Cortex of kidney (tissue), 1 donor: ENCODE measurements at places on chromosomes 4 and X.

- no peak for DNase-seq
These were observed 595.1 kb downstream of the STPG2 start for GRCh38 chr4:97548186-97548585.

GRCh38 chrX:124475358-124475757, 129.0 kb downstream of the SH2D1A start:
- DNase-seq = no peak

DNA sequence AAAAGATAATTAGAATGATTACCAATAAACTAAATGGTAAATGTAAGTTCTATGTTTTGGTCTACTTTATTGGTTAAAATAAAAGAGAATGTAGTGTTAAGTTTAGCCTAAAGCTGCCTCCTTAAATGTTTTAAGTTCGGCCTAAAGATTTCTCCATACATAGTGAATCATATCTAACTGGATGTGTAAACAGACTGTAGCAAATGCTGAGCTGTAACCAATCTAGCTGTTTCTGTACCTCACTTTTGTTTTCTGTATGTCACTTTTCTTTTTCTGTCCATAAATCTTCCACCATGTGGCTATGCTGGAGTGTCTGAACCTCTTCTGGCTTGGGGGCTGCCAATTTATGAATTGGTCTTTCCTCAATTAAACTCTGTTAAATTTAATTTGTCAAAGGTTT, 121.2 kb downstream of the TBCK start:
- DNase-seq = no peak

GRCh38 chr4:82419451-82419850, 10.8 kb downstream of the HNRNPDL start:
- DNase-seq = no peak

GRCh38 chr4:122534776-122535175, 78.3 kb upstream of the IL2 start:
- DNase-seq = no peak

DNA sequence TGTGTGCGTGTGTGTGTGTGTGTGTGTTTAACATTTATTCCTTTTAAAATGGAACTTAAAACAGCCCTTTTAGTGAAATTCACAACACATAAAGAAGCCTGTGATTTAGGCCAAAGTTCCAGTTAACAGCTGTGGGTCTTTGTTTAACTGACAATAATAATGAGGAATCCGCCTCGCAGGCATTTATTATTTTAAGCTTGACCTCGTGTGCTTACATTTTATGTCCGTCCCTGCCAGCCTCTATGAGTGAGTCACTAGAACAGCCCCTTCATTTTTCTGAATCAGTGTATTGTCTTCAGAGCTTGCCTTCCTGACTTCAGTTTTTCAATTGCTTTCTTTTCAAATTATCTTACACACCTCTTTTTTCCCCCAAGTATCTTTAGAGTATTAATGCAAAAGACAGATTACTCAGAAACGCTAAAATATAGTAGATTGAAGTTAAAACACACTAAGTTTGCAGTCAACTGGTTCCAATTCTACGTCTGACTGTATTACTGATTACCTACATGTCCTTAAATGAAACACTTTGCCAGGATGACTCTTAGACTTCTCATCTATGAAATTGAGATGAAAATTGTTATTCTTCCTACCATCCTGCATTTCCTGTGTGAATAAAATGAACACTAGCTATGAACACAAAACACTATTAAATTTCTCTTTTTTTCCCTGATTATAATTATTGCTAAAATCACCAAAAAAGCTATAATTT, 319.6 kb upstream of the HS3ST1 start:
- no peak for DNase-seq

DNA sequence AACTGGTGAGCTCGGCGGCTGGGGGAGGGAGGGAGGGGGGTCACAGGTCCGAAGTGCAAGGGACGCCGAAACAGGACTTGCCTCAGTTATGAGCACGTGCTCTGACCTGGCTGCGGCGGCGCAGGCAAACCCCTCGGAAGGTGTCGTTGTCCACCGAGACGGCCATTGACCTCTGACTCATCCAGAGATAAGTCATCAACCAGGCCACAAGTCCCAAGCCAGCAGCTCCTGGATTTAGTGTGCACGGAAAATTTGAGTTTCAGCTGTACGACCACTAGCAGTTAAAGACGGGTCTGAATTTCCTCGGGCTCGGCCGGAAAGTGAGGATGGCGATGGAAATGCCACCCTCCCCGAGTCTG, 674 bp downstream of the SH3D19 start:
- DNase-seq = peak; percentile 23

DNA sequence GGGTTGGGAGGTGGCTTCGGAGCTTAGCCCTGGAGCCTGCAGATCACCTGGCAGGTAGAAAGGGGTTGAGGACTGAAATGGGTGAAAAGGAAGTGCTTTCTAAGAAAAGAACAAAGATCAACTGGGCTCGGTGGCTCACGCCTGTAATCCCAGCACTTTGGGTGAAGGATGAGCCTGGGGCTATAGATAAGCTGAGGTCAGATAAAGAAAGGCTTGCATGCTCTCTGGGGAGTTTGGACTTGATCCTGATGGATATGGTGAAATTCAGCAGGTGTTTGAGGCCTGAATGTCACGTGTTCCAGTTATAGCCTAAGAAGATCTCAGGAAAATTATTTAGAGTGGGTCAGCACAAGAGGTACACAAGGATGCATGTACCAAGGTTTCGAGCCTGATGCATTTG, 40.8 kb downstream of the SLC34A2 start:
- DNase-seq = no peak

DNA sequence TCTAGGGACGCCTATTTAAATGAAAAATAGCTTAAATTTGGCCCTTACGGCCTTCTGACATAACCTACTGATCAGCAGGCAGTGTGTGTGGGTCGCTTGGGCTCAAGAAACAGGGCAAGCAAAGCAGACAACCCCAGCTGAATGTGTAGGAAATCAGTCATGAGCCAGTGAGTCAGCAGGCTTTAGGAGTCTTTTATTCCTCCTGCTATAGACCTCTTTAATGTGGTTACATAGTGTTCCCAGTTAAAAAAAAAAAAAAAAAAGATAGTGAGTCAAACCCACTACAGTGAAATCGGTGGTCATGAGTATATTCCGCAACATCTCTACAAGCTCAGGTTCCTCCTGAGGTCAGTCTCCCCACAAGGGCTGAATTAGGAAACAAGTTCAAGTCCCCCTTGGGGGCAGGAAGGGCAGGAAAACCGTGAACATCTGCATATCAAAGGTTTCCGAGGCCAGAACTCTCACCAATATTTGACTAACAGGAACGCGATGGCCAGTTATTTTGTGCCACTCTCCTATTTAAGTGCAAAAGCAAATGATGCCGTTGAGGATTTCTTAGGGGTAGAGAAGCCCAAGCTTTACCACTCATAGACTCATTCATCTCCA, 32.7 kb downstream of the ACSL1 start:
- no peak for DNase-seq

- DNase-seq = no peak
These were observed 103.5 kb downstream of the TNIP2 start for GRCh38 chr4:2652415-2653160.

DNA sequence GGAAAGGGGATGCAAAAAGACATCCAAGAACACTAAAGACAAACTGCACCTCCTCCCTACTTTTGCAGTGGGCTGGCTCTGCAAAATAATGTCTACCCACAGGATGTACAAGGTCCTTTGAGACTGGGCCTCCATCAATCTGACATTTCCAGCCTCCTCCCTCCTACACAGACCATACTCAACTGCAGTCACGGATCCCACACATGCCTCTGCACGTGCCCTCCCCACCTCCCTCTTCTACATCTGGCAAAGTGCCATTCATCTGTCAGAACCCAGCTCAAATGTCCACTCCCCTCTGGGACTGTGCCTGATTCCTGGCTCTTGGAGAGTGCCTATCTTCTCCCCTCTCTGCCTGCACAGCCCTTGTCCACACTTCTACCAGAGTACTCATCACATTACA, 50.3 kb downstream of the CHRDL1 start:
- no peak for DNase-seq

DNA sequence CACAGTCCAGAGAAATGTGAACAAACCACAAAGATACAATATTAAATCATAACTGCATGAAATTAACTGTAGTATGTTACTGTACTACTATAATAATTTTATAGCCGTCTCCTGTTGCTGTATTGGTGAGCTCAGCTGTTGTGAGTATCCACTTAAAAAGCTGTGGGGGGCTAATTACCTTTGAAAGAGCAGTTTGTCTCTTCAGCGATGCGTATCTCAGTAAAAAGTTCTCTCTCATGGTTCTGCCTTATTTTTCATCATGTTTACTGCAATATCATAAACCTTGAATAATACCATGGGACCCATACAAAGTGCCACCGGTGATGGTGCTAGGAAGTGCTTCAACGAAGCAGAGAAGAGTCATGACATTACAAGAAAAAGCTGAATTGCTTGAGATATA, 8.4 kb upstream of the MSMO1 start:
- DNase-seq = no peak

DNA sequence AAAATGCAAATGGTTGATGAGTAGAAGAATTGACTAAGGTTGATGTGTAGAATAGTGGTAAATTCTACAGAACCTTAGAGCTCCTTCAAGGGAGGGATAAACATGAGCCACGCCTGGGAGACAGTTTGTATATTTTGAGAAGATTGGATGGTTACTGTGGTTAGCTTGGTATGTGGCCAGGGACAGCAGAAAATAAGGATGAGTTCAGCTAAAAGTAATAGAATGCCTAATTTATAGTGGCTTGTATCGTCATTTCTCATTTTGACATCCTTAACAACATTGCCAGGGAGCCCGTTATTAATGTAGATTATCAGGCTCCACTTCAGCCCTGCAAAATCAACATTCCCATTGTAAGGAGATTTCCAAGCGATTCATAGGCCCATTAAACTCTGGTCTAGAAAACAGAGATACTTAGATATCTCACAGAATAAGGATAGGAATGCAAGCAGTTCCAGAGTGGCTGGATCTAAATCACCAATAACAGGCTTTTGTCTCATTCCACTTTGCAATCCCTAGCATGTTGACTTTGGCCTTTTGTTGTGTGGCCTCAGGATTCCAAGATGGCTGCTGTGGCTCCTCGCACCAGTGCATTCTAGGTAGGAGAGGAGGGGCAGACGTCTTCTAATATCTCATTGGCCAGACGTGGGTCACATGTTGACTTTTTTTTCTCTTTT, 6.4 kb upstream of the PTTG2 start:
- DNase-seq = no peak

DNA sequence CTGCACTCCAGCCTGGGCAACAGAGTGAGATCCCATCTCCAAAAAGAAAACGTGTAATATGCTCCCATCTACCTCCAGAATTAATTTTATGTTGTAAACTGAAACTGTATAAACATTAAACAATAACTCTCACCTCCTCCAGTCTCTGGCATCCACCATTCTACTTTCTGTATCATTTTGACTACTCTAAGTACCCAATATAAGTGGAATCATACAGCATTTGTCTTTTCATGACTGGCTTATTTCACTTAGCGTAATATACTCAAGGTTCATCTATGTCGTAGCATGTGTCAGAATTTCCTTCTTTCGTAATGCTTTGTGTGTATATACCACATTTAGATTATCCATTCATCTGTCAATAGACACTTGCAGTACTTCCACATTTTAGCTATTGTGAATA, 20.6 kb downstream of the F8 start:
- DNase-seq = no peak

GRCh38 chr4:168842186-168842585, 167.9 kb downstream of the CBR4 start:
- DNase-seq = no peak

DNA sequence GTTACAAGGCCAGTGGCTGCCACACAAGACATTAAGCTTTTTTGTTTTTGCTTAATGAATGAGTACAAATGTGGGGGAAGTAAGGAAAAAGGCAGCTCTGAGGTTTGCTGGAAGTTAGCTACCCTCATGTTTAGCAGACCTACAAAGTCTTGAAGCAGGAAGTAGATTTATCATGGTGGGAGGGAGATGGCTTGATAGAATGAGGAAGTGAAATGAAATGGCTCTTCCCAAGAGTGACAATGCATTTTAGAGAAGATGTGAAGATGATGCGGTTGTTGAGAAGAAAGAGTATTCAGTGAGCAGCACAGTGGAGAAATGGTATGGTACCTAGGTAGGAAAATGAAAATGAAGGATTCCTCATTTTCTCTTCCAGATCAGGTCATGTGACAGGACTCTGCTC, 108.0 kb downstream of the SLIT2 start:
- DNase-seq = no peak

GRCh38 chrX:7996414-7996813, 69.2 kb upstream of the PNPLA4 start:
- DNase-seq = no peak

GRCh38 chr4:72951628-72952027, 117.9 kb downstream of the COX18 start:
- DNase-seq = no peak

- no peak for DNase-seq
These were observed 88.4 kb downstream of the WDFY3 start for GRCh38 chr4:84878090-84878489.

GRCh38 chrX:118459494-118459893, 36.1 kb upstream of the DOCK11 start:
- no peak for DNase-seq

DNA sequence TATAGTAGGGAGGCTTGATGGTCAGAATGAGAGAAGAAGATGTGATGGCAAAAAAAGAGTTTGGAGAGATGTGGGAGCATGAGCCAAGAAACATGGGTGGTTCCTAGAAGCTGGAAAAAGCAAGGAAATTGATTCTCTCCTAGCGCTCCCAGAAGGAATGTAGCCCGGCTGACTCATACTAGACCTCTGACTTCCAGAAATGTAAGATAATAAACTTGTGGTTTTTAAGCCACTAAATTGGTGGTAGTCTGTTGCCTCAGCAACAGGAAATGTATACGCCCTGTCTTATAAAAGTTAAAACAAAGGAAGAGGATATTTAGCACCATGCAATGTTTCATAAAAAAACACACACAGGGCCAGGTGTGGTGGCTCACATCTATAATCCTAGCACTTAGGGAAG, 182.7 kb upstream of the PCDH7 start:
- no peak for DNase-seq

DNA sequence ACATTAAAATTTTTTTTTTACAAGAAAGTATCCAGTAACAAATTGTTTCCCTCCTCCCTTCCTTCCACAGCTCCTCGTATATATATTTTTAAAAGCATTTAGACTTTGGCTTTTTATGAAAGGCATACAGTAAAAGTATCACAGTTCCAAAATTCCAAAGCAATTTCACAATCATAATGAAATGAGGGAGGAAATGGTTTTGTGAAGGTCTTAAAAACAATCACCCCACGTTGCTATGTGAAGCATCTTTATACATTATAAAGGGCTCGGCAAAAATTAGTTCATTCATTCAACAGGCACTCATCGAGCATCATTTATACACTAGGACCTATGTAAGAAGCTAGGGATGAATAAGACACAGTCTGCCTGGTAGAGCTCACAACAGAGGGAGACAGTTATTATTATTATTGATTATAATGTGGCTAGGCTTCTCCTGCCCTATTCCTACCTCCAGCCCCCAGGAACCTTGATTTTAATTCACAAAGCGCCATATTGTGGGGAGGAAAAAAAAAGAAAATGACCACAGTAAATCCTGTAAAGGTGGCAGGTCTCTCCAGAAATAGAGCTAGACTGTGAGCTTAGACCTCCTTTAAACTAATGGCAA, 239.9 kb downstream of the MAML3 start:
- no peak for DNase-seq

GRCh38 chrX:136546371-136546781, 14.4 kb downstream of the VGLL1 start:
- DNase-seq = no peak

GRCh38 chrX:134371133-134371532, 88.8 kb upstream of the HPRT1 start:
- no peak for DNase-seq
